WERI-Rb-1 (cell line): ENCODE measurements at places on chromosomes 7 and 10.

DNA sequence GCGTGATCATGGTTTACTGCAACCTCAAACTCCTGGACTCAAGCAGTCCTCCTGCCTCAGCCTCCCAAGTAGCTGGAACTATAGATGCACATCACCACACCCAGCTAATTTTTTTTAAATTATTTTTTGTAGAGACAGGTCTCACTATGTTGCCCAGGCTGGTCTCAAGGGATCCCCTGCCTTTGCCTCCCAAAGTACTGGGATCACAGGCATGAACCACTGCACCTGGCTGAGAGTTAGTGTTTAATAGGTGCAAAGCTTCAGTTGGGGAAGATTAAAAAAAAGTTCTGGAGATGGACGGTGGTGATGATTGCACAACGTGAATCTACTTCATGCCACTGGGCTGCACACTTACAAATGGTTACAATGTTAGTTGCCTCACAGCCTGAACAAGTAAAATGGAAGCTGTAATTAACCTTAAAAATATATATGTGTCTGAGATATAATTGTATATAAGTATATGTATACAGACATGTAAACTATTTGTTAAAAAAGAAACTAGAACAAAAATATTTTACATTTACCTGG, 106.4 kb upstream of the ZNF438 start:
- DNase-seq = no peak

DNA sequence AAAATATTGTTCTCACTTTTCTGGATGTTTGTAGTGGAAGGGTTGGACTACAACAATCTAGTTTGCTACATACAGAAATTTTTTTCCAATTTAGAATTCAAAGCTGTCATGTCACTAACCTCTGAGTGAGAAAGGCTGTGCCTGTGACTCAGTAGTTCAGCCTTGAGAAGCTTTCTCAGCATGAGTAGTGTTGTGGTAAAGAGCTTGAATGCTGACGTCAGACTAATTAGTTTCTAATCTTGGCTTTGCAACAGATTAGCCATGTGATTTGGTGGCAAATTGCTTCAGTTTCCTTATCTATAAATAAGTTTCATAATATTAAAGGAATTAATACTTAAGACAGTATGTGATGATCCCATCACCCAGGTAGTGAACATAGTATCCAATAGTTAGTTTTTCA, 83.8 kb downstream of the ABCA13 start:
- DNase-seq = no peak

DNA sequence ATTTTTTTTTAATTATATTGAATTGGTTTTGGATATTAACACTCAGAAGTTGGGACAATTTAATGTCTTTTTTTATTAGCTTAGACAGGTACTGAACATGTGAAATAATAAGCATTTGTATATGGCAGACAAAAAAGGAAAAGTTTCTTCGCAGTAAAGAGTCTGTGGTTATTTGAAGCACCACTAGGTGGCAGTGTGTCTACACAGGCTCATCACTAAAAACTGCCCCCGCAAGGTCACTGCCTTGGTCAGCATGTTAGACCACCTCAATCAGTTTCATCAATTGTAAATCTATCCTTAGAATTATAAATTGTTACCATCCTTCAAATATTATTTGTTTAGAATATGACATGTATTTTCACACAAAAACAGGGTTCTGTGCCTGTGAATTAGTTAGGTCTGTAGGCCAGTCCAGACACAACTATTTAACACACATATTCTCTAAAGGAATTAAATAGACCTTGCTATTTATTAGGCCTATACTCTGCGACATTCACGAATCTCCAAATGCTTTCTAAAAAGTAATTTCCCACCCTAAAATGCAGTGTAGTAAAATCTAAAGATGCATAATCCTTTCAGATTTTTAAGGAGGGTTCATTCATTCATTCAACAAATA, 17.0 kb downstream of the PNLIPRP3 start:
- peak; percentile 25 for DNase-seq

DNA sequence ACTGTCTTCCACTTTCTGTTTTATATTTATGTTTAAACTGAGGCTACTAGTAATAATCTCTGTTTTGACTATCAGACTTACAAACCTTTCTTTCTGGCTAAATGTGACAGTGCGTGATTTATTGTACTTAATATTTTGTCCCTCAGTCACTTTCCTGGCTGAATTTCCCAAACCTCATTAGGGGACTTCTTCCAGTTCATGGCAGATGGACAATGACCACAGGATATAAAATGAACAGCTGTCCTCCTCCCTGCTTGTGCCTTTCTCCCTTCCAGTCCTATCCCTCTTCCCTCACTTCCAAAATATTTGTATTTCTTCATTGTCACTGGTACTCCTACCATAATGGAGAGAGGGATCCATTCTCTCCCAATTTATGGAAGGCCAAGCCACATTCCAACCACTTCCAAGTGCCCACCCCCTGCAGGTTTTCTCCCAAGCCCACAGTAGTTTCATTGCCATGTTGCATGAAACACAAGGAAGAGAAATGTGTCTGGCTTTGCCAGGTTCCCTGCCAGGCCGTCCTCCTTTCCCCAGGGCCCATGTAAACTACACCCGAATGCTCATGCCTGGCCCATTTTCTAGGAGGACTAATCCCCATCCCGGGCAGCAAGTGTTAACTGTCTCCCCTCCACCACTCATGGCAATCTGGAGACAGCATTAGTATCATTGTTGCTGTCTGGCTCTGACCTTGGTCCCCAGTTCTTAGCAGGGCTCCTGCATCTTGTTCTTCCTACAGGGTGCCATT, 269.5 kb upstream of the SLC26A5 start:
- no peak for DNase-seq

DNA sequence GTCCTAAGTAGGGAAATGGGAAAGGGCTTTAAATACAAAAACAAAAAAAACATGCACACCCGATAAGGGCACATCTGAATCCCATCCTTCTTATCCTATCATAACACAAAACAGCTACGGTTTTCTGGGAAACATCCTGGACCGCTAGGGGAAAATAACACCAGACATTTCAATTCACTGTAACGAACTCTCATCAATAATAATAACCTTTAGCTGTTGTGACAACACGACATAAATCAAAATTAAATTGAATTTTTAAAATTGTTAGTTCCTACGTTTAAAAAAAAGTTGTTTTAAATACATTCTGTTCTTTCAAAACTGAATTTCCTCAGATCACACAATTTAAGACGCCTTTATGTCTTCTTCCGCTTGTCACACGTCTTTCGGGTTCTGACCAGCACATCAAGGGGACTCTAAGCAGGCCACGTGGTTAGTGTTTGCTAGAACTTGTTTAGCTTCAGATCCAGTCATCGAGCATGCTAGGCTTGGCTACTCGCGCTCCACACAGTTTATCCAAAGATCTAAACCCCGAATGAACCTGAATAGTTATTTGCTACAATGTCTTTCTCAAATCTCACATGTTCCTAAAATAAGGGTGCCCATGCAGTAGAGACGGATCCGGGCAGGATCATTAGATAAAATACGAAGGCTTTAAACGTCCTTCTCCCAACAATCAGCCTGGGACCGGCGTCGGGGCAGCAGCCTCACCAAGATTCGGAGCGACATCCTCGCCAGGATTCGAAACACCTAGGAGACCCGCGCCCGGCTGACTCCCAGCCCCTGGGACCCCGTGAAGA, 839 bp downstream of the IKZF5 start:
- DNase-seq = peak; percentile 13
